MCF 10A (cell line): ENCODE measurements at places on chromosomes 4 and X. TPM values are rescaled to one million over a fixed set of nuclear protein-coding genes. Genes with fewer than 3 reads are reported as not detected.

DNA sequence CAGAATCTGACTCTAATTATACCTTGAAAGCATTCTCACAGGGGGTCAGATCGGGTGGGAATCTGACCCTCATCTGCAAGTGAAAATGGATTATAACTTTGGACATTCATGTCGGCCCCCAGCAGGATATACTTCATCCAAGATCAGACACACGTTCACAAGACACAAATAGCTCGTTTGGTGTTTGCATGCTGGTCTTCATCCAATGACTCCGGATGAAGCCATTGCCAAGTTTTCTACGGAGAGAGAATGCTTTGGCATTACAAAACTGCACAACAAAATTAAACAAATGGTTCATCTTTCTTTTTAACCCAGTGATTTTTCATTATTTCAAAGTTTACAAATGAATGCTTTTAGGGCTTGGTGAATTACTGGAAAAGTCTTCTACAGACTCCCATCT lies 105.5 kb downstream of the MID1 start:
- DNase-seq, result no peak

DNA sequence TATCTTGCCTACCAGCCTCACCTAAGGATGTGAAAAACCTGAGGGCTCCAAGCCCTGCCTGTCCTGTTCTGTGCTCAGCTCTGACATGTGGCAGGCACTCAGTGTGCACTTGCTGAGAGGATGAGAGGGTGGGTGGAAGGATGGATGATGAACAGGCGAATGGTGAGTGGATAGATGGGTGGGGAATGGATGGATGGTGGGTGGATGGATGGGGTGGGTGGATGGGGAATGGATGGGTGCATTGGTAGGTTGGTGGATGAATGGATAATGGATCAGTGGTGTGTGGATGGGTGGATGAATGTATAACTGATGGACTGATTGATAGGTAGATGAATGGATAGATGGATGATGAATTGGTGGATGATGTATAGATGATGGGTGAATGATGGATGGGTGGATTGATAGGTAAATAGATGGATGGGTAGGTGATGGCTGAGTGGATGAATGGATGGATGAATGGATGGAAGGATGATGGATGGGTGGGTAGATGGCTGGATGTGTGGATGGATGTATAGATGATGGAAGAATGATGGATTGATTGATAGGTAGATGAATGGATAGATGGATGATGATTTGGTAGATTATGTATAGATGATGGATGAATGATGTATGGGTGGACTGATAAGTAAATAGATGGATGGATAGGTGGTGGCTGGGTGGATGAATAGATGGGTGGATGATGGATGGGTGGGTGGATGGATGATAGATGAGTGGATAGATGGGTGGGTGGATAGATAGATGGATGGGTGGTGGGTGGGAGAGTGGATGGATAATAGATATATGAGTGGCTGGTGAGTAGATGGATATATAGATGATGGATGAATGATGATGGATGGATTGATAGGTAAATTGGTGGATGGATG lies 69.3 kb upstream of the NKX1-1 start:
- no peak for DNase-seq

- no peak for DNase-seq
Observed at GRCh38 chr4:156725257-156725656, 246.3 kb downstream of the PDGFC start.

Gene IQCM
- total RNA-seq, result not detected in 2 replicates
